ENCODE measurements at places on chromosomes 7 and 10. TPM values are rescaled to one million over a fixed set of nuclear protein-coding genes. Genes with fewer than 3 reads are reported as not detected.
A peak's percentile ranks its signal among the peaks of the same experiment; 100 is the strongest.

MINDY4 gene
- total RNA-seq = 4.9 TPM

GRCh38 chr7:152556013-152556755 is 119.8 kb downstream of the XRCC2 start:
- DNase-seq = no peak

DNA sequence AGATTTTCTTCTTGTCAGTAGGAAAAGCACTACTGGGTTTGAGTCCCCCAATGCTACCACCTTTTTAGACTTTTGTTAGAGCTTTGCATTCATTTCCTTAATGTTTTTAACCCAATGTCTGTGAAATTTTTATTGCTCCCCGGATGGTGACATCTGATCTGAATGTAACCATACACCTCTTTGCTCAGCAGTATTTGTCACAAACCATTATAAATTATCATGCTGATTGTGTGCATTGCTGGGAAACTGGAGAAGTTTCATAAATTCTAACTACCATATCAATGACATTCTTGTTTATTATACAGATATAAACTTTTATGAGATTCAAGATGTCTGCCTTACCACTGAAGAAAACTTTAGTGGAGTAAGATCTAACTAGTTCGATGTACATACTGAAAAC is 8.5 kb downstream of the NRP1 start:
- no peak for DNase-seq

DNA sequence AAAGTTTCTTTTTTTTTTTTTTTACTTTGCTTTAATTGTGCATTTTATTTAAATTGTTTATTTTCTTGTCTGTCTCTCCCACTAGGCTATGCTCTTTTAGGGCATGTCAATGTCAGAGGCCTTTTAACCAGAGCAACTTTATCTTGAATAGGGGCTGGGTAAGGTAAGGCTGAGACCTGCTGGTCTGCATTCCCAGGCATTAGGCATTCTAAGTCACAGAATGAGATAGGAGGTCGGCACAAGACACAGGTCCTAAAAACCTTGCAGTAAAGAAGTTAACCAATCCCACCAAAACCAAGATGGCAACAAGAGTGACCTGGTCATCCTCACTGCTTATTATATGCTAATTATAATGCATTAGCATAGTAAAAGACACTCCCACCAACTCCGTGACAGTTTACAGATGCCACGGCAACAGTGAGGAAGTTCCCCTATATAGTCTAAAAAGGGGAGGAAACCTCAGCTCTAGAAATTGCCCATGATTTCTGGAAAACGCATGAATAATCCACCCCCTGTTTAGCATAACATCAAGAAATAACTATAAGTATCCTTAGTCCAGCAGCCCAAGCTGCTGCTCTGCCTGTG is 47.0 kb upstream of the FRMD4A start:
- no peak for DNase-seq

- DNase-seq = no peak
Measured at GRCh38 chr7:357531-358209, 67.7 kb downstream of the FOXL3 start.

- DNase-seq = no peak
Measured at GRCh38 chr10:121828045-121828444, 99.8 kb downstream of the ATE1 start.

GRCh38 chr7:141231018-141231792 is 157.3 kb downstream of the TMEM178B start:
- DNase-seq = peak; percentile 51

FGFBP3 gene
- total RNA-seq = 0.27 TPM

PTF1A gene
- total RNA-seq = not detected

All from left ventricle myocardium superior (tissue), 1 donor.